GM12864 (cell line): ENCODE measurements at places on chromosomes 4 and X.

DNA sequence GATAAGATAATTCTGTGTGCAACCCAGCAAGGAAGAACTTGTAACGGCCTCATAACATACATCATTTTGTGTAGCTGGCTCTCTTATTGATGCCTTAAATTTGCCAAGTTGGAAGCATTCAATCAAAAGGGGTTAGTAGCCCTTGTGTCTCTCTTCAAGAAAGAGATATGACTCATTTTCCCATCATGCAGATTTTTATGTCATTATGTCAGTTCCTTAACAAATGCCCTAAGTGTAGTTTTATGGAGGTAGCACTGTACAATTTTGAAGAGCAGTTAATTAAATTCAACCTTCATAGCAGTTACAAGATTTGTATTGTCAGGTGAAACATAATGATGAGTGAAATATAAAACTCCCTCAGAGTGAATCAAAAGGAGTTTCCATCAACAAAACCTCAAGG lies 215.6 kb downstream of the GRIA3 start:
- no peak for DNase-seq

DNA sequence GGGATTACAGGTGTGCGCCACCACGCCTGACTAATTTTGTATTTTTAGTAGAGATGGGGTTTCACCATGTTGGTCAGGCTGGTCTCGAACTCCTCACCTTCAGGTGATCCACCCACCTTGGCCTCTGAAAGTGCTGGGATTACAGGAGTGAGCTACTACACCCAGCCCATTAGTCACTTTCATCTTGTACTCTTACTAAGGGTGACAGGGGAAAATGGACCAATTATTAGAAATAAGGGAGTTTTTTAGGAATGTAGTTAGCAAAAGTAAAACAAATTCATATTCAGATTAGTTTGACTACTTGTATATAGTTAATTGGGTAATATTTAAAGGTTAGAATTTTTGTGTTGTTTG lies 26.1 kb downstream of the SMARCA5 start:
- DNase-seq, result no peak

GRCh38 chrX:30824275-30824674 lies 64.8 kb downstream of the TAB3 start:
- DNase-seq, result no peak

GRCh38 chr4:8836664-8837171 lies 34.9 kb downstream of the HMX1 start:
- no peak for DNase-seq

GRCh38 chrX:9786798-9787635 lies 788 bp downstream of the SHROOM2 start:
- no peak for DNase-seq

- DNase-seq, result no peak
Measured at GRCh38 chr4:79201971-79202370, 123.9 kb downstream of the NAA11 start.

GRCh38 chr4:39699687-39700409 lies 1.9 kb downstream of the UBE2K start:
- DNase-seq, result no peak

- DNase-seq, result no peak
Measured at GRCh38 chr4:149280806-149281205, 534.8 kb downstream of the IQCM start.

- no peak for DNase-seq
Measured at GRCh38 chr4:102717448-102718092, 43.2 kb downstream of the MANBA start.

DNA sequence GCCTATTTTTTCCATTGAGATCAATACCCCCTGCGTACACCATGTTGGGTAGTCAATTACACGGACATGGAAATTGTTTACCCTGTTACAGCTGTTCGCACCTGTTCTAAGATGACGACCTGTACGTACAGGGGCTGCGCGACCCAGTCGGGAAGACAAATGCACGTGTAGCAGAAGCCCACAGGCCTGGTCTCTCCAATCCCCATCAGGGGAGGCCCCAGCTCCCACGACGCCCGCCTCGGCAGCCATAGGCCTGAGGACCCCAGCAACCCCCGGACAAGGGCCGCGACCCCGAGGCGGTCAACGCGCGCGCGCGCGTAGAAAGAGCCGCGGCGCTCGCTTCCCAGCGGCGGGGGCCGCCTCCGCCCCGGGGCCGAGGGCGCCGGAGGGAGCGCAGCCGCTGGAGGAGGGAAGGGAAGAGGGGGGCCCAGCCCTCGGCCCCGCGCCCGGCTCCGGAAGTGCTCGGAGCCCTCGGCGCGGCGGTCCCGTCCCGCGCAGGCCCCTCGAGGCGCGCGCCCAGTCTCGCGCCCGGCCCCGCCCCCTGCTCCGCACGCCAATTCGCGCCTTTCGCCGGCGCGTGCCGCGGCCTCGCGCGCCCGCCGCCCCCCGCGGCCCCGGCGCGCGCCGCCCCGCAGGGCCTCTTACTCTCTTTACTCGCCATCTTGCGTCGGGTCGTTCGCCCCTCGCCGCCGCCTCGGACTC lies 618 bp downstream of the RBBP7 start:
- no peak for DNase-seq

- no peak for DNase-seq
Measured at GRCh38 chr4:109014593-109015412, 251.9 kb upstream of the ETNPPL start.

GRCh38 chr4:2297606-2298531 lies 36.0 kb upstream of the MXD4 start:
- DNase-seq, result no peak

DNA sequence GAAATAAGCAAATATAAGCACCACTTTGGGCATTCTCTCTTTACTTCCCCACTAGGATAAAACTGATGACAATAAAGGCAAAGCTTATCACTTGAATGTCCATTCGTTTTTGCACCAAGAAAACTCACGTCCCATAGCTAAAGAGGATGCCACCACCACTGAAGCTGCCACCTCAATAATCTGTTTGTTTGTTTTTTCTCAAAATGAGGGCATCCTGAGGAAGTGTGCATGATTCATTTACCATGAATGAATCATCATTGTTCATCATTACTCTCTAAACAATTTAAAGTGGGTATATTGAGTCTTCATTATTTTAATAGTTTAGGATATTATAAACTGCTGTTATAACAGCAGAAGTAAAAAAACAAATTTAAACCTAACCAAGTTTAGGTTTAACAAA lies 168.2 kb downstream of the DCTD start:
- no peak for DNase-seq

DNA sequence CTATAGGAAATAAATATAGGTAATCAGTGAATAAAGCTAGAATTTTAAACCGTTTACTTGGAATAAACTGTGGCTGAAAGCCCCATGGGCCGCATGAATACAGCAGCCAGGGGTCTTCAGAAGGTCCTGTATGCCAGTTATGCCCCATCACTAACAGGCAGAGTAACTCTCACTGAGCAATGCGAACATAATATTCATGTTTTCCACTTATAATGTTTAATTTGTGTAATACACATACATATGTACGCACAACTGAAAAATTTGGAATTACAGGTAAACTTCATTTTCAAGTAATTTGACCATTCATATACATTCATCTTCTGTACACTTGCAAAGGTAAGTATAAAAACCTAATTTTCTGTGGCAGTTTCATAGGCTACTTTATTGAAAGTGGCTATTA lies 526.2 kb upstream of the ATOH1 start:
- no peak for DNase-seq

- DNase-seq, result no peak
Measured at GRCh38 chrX:23699636-23700194, 32.4 kb downstream of the PRDX4 start.

DNA sequence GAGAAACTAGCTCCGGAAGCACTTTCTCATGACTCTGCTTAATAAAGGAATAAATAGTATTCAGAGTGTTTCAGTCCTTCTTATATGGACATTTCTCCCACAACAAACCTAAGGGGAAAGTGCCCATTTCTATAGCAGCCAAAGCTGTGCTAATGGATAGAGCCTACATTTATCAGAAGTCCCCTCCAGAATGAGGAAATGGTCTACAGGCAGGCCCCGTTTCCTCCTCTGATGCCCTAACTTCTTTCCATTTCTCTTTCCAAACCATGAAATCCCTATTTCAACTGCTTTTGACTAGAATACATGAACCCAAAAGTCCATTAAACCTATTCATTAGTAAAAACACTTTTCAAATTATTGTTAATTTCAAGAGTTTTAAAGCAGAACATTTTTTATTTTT lies 4.5 kb downstream of the ACSL1 start:
- no peak for DNase-seq

DNA sequence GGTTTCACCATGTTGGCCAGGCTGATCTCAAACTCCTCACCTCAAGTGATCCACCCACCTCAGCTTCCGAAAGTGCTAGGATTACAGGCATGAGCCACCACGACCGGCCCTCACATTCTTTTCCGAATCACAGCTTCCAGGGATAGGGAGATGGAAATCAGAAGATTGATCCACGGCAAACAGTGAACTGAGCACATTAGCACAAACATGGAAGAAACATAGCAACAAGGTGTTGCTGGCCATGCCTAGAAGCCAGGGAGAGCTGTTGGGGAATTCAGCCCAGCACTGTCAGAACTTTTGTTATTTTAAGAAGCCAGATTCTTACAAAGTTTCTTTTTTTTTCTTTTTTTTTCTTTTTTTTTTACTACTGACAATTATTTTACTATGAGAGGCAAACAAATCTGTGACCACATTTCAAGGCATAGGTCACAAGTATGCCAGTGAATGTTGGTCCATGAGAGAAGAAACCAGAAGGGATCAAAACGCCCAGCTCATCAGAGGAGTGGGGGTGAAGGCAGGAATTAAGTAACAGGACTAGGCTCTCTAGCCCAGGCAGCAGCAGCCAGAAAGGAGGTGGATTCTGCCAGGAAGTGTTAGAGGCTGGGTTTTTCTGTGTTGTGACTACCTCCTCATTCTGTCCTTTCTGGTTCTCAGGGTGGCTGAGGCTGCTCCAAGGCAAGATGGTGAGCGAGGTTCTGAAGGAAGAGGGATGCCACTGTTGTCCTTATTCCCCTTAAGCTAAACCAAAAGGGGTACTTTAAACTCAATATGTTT lies 44.1 kb downstream of the TEC start:
- DNase-seq, result no peak

DNA sequence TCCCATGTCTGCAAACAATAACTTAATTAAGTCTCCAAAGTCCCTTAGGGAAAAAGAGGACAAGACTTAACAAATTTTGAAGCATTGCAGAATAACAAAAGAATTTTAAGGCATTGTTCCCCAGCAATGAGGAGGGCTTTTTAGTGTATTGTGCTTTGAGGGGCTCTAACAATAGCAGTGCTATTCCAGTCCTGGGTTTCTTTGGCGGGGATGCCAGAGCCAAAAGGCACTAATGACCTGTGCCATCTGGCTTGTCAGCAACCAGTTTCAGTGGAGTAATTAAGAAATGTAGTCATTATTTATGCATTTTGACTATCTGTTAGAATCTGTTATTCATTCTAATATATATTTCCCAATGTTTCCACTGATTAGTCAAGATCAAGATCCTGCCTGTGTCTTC lies 575.4 kb downstream of the SPRY1 start:
- no peak for DNase-seq

- no peak for DNase-seq
Measured at GRCh38 chrX:119617517-119618164, 11.4 kb upstream of the NKRF start.

GRCh38 chr4:168955674-168956073 lies 54.4 kb downstream of the CBR4 start:
- no peak for DNase-seq

DNA sequence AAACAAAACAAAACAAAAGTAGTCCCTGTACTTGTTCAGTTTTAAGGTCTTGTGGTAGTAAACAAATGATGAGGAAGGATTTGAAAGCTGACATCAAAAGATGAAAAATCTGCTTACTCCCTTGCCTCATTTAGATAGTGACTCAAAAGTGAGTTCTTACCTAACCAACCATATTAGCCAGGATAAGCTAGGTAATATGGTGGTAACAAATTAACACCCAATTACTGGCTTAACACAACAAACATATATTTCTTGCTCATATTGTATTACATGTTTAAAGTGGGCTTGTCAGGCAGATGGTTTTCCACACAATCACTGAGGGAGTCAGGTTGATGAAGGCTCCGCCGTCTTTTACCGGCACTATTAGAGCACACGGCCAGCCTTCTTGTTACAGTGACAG lies 189.7 kb downstream of the PPARGC1A start:
- no peak for DNase-seq

- DNase-seq, result no peak
Measured at GRCh38 chrX:104428231-104428630, 137.8 kb upstream of the IL1RAPL2 start.

GRCh38 chrX:29721152-29721551 lies 494.2 kb upstream of the MAGEB2 start:
- DNase-seq, result no peak

GRCh38 chrX:121109986-121110385 lies 62.6 kb downstream of the GLUD2 start:
- DNase-seq, result no peak

- DNase-seq, result no peak
Measured at GRCh38 chr4:77336411-77337142, 179.6 kb downstream of the CCNG2 start.

DNA sequence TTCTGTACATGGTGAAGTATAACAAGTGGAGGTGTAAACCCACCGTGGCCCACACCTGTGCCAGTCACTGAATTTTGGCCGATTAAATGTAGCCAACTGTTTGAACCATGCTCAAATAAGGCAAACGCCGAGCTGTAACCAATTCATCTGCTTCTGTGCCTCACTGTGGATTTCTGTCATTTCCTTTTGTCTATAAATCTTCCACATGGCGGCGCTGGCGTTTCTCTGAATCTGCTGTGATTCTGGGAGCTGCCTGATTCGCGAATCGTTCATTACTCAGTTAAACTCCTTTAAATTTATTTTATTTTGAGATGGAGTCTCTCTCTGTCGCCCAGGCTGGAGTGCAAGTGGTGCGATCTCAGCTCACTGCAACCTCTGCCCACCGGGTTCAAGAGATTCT lies 19.2 kb downstream of the SUPT20HL2 start:
- no peak for DNase-seq

DNA sequence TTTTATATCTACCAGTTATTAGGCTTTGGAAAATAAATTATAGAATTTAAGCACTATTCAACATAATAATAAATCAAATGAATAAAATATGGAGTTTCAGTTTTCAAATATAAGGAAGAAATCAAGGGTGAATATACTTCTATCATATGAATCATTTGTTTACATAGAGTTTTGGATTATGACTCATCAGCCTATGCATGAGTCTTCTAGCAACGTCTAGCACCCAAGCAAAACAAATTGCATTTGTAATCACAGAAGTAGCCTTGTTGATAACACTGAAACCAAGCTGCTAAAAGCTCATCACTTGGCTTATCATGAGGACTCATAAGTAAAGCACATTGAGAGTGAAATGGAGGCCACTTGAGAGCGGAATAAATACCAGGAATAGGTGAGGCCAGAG lies 434.6 kb downstream of the PCDH11X start:
- no peak for DNase-seq

DNA sequence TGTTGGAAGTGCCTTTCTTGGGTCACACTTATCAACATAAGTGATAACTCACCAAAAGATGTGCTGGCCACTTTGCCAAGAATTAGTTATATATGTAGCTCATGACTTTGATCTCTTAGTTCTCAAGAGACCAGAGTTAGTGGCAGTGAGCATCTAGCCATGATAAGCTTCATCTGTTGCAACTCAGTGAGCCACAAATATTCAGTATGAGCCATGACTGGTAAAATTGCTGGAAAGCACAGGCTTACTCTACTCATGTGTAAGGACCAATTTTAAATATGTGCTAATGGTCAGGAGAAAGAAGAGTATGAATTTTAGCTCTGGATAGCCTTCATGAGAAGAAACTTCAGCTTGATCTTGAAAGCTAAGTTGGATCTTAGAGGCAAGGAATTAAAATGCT lies 59.4 kb upstream of the TLL1 start:
- no peak for DNase-seq
